ENCODE measurements at places on chromosomes 2 and 18.

GRCh38 chr18:53639687-53640086, 584.8 kb downstream of the MBD2 start:
- DNase-seq = no peak

DNA sequence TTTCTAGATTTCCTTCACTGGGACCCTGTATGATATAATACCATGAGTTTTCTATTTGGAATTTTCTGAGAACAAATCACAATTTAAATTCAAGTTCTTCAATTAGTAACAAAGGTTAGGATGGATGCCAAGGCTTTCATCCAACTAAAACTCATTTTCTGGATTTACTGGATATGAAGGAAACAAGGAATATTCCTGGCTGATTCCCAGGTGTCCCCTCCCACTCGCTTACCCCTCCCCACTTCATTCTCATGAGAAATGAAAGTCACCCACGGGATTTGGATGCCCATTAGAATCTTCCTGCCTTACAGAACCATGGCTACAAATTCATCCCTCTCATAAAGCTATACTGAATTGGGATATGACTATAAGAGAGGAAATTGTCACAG, 40.0 kb downstream of the RNU4ATAC start:
- no peak for DNase-seq

DNA sequence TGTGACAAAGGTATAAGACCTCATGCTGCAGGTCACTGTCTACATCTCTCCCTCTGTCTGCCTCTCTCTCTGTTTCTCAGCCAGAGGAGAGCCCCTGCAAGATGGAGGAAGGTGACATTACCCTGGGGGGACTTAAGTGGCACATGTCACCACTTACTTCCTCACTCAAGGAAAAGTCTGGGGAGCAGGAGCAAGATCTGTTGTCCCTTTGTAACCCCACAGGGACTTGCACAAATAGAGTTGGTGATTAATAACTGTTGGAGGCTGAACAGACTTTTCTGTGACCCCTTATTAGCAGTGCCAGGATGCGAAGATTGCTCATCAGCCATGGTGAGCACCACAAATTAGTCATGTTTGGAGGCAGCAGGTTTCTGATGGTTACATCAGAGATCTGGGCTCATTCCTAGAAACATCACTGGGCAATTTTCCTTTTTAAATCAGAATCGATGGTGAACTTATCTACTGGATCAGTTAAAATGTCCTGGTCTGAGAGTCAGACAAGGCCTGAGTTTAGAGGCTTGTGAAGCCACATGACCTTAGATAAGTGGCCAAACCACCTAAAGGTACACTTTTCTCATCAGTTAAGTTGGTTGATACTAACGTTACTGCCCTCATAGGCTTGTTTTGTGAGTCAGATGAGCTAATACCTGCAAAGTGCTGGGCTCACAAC, 81.2 kb upstream of the LTBP1 start:
- no peak for DNase-seq

DNA sequence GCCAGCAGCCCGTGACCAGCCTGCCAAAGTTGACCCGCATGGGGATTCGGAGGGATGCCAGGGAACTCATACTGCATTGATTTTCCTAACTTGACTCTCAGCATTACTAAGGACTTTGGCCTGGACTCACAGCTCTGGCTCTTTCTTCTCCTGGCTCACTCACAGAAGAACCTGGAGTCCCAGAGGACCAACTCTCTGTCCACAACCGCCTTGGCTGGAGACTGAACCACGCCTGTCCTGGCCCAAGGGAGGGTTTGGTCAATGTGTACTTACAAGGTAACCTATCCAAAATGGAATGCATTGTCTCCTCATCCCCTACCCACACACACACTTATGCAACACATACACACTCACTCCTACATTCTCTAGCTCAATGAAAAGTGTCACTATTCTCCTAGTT, 135.6 kb upstream of the KLHL29 start:
- DNase-seq = no peak

DNA sequence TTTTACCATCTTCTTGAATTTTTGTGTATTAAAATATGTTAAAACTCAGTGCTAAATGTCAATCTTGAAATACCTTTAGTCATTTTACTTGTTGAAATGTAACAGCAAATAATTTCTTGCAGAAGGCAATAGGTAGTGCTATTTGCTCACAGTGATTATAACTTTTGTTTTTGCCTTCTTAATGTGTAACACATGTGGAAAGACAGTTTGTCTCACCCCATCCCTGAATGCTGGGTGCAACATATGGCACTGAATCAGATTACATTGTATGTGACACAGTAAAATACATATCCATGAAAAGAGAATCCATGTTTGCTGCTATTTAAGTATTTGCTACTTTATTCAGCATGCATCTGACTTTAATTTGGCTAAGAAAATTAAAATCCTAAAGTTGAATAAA, 35.3 kb downstream of the FRZB start:
- no peak for DNase-seq

DNA sequence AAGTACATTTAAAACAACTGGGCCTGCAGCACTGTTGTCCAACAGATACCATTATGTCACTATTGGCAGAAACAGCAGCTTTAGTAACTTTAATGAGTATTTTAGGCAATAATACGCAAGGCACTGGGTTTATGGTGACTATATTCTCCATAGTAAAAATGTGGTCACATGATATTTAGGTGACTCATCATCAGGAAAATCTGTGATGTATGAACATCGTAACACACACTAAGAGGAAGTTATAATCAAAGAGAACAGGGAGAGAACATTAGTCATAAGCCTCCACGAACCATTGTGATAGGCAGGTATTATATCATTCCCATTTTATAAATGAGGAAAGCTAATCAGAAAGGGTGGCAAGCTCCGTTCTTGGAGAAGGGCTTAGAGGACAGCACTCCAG, 36.9 kb downstream of the RAPH1 start:
- DNase-seq = no peak

DNA sequence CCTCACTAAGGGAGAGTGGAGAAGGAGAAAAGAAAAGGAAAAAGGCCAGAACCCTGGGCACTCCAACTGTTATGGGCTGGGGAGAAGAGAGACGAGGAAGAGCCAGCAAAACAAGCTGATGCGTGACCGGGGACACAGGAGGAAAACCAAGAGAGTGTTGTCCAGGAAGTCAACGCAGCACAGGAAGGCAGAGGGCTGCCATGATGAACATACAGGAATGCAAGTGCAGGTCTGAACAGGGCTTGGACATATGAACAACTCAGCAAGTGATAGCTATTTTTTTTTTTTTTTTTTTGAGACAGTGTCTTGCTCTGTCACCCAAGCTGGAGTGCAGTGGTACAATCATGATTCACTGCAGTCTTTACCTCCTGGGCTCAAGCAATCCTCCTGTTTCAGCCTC, 28.4 kb downstream of the SIX3 start:
- no peak for DNase-seq

DNA sequence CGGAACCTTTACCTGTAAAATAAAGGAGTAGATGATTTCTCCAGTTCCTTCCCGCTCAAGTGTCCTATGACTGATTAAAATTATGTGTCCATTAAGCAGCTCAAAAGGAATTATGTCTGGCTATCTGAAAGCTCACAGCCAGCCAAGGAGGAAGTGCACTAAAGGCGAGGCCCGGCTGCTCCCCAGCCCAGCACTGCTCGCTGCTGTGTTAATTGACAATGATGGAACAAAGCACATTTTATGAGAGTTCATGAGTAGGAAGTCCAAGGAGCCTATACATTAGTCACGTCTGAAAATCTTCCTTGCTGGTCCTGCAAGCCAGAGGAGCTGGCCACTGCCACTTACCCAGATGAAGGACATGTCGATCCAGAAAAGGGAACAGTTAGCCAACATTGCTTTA, 14.3 kb downstream of the TTC32 start:
- DNase-seq = no peak

DNA sequence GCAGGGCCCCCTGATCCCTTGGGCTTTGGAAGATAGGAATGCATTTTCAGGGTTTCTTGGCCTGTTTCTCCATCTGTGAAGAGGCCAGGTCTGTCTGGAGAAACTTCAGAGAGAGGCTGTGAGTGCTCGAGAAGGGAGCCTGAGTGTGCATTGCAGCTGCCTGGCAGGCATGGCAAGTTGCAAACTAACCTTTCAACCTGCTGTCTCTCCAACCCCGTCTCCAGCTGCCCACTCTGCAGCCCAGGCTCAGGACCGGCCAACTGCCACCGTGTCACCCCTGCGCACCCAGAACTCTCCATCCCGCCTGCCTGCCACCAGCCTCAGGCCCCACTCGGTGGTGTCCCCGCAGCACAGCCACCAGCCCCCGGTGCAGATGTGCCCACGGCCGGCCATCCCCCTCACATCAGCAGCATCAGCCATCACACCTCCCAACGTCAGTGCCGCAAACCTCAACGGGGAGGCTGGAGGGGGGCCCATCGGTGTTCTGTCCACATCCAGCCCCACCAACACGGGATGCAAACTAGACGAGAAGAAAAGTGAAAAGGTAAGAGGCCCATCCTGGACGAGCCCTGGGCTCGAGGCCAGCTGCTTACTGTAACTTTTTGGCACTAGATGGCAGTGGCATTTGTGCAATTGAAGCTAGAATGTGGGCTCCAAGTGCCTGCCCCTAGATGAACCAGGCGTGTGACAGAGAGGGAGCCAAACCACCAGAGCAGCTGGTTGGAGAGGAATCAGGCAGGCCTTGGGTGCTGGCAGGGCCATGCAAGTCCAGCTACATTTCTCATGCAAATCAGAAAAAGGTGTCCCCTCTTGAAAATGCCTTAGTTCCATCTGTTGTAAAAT, 164.6 kb downstream of the SEPTIN10 start:
- DNase-seq = no peak

GRCh38 chr2:168552450-168552856, 96.4 kb downstream of the CERS6 start:
- DNase-seq = no peak

All from substantia nigra (tissue), 51 donors.